Fibroblast of gingiva (primary cell): ENCODE measurements at places on chromosomes 5 and 9.
A peak's percentile ranks its signal among the peaks of the same experiment; 100 is the strongest.

GRCh38 chr5:6820851-6821479, 107.7 kb downstream of the TENT4A start:
- DNase-seq, result no peak

DNA sequence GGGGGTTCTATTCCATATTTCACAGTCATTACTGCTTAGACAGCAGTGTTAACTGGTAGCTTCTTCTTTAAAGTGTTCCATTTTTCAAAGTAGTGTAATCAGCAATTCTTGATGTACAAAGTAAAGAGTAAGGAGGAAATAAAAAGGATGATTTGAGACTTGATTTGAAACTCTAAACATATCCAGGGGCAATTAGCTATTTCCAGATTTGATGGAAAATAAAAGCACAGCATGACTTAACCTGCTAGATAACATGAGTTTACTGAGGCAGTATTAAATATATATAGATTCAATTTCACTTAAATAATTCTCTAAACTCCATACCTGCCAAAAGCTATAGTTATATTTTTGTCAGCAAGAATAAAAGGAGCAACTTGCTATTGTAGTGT, 29.8 kb downstream of the NR2F1 start:
- no peak for DNase-seq

- DNase-seq, result peak; percentile 17
Measured at GRCh38 chr5:6633469-6634245, 417 bp downstream of the SRD5A1 start.

DNA sequence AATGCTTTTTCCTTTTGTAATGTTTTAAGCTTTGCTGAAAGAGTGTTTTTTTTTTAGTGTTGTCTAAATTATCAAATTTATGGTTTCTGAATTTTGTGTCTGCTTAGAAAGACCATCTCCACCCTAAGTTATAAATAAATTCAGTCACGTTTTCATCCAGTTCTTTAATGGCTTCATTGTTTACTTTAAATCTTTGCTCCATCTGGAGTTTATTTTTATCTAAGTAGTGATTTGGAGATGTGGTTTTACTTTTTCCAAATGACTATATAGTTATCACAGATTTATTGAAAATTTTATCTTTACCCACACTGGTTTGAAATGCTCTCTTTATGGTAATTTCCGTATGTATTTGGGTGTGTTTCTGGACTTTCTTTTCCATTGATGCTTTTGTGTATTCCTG, 577.2 kb upstream of the ZNF608 start:
- DNase-seq, result no peak

- no peak for DNase-seq
Measured at GRCh38 chr9:27672718-27673117, 99.4 kb upstream of the C9orf72 start.

GRCh38 chr5:56327809-56328208, 94.7 kb upstream of the ANKRD55 start:
- DNase-seq, result no peak

GRCh38 chr9:105064248-105065097, 136.5 kb upstream of the ABCA1 start:
- DNase-seq, result peak; percentile 97

GRCh38 chr9:127972236-127972871, 8.4 kb downstream of the EEIG1 start:
- DNase-seq, result no peak

DNA sequence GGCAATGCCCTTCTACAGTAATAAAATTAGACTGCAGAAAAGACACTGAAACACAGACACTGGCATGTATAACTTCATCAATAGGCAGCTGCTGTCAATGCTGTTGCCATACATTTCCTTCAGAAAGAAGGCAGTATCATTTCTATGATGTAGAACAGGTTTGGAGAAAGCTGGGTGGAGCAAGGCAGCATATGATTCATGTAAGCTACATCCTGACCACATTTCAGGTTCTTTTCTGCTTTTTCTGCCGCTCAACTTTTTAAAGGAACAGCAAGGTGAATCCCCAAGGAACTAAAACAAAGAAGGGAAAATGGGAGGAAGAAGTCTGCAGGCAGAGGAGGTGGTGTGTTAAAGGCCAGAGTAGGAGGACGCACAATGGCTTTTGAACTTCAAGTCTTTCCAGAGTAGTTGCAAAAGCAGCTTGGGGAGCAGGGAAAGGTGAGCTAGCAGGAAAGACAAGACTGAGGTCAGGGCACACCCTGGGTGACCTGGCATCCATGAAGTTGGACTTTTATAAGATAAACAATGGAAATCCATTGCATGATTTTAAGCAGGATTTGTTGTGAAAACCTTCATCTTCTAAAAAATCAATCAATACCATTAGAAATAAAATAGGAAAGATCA, 142.1 kb downstream of the MED10 start:
- DNase-seq, result no peak

- no peak for DNase-seq
Measured at GRCh38 chr5:27062451-27062850, 24.1 kb upstream of the CDH9 start.

DNA sequence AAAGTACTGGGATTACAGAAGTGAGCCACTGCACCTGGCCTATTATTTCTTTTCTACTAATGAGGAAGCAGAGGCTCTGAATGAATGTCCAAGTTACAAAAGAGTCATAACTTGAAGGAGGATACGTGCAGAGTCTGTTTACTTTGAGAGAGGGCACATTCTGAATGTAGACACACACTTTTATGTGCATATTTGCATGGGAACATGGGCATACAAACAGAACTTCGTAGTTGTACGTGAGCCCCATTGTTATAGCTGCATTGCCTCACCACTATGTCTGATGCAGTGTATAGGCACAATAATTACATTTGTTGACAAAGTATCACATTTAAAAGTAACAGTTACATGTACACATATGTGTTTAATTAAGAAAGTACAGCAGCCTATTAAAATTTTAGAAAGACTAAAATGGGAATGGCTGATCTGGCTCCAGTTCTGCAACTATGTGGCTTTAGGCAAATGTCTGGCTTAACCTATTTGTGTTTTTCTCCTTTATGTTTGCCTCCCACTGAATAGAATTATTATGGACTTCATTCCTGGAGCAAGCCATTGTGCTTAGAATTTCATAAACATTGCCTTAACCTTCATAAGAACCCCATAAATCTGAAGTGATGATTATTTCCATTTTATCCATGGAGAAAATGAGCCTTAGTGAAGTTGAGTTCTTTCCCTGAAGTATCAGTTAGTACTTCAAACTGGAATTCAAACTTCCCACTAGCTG, 3.0 kb upstream of the DPYSL3 start:
- DNase-seq, result no peak

DNA sequence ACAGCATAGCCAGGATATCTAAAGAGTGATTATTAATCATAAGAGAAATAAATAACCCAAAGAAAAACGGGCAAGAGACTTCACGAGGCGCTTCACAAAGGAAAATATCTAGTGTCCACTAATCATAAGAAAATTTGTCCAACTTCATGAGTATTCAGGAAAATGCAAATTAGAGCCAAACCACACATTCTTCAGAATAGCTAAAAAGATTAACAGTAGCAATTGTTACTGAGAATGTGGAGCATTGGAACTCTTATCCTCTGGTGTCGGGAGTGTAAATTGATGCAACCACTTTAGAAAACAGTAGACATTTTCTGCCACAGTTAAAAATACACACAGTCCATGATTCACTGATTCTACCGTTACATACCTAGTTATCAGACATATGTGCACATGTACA, 145.7 kb downstream of the CWC27 start:
- DNase-seq, result peak; percentile 16

DNA sequence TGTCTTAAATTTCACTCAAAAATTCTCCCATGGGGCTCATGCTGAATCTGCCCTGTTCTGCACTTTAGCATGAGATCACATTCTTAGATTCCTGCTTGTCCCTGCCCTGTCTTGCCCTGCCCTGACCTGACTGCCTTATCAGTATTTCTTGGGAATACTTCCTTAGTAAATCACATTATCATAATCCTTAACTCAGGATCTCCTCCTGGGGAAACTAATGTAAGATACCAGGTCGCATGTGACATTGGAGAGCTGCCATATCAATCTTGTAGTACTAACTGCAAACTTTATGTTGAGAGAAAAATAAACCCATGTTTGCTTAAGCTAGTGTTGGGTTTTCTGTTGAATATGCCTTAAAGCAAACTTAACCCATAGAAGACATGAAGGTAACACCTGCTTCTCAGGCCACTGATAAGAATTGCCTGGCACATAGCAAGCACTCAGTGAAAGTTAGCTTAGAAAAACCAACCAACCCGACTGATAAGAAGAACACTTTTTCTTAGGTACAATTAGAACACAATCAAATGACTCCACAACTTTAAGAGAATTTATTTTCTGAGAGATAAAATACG, 53.3 kb downstream of the IL33 start:
- DNase-seq, result no peak
